ENCODE measurements at places on chromosomes 6 and 20.

DNA sequence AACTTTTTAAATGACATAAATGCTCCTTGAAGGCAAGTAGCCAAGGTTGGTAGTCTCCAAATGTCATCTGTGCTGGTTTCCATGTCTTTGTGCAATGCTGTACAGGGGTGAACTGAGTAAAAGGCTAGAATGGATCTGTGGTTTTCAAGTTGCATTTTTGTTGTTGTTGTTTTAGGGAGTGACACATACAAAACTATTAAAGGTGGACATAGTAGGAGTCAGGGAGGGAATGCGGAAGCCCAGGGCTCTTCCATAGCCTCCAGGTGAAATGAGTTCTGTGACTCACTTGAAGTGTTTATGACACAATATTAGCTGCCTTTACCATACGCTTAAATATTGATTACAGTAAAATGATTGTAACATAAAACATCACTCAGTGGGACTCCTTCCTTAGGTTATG, 22.5 kb upstream of the QKI start:
- DNase-seq, result no peak

DNA sequence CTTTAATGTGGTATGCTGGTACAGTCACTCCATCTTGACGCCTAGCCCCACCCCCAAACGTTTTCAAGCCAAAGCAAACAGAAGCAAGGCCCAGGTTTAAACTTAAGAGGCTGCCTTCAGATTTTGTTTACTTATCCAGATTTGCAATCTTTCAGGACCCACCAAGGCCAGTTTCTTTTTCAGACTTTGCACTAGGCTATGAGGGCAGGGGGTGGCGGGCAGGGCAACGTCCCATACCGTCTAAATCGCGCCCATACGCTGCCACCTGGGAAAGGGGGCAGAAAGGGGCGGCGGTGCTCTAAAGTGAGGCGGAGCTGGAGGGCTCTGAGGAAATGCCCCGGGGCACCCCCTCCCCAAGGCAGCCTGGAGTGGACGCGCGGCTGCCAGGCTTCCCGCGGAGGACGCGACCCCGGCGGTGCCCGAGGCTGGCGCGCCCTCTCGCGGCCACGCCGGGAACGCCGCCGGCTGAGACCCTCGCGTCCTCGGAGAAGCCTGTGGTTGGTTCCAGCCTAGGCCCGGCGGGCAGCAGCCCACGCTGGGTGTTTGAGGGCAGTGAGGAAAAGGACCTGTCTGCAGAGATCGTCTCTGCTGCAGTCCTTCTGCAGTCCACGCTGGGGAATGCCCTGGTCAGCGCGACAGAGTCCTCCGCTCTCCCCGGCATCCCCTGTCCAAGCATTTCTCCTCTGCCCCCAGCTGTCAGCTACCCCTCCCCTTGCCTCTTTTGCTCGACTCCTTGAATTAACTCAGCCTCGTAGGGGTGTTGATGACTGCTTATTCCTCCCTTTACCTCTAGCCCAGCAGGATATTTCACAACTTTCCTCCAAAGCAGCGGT, 129.2 kb upstream of the PRND start:
- DNase-seq, result peak; percentile 88

GRCh38 chr6:113596387-113597230, 260.5 kb upstream of the MARCKS start:
- no peak for DNase-seq

GRCh38 chr6:152112491-152113261, 305.2 kb downstream of the ESR1 start:
- DNase-seq, result peak; percentile 17

DNA sequence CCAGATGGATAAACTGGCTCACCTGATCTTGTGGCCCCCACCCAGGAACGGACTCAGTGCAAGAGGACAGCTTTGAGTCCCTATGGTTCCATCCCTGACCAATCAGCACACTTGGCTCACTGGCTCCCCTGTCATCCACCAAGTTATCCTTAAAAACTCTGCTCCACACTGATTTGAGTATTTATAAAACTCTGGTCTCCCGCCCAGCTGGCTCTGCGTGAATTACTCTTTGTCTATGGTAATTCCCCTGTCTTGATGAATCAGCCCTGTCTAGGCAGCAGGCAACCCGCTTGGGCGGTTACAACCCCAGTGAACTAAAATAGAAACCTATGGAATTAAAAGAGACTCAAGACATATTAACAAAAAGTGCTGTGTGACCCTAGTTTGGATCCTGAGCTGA, 38.1 kb upstream of the CD83 start:
- DNase-seq, result no peak

GRCh38 chr20:53935344-53936084, 134.9 kb downstream of the BCAS1 start:
- DNase-seq, result peak; percentile 62

DNA sequence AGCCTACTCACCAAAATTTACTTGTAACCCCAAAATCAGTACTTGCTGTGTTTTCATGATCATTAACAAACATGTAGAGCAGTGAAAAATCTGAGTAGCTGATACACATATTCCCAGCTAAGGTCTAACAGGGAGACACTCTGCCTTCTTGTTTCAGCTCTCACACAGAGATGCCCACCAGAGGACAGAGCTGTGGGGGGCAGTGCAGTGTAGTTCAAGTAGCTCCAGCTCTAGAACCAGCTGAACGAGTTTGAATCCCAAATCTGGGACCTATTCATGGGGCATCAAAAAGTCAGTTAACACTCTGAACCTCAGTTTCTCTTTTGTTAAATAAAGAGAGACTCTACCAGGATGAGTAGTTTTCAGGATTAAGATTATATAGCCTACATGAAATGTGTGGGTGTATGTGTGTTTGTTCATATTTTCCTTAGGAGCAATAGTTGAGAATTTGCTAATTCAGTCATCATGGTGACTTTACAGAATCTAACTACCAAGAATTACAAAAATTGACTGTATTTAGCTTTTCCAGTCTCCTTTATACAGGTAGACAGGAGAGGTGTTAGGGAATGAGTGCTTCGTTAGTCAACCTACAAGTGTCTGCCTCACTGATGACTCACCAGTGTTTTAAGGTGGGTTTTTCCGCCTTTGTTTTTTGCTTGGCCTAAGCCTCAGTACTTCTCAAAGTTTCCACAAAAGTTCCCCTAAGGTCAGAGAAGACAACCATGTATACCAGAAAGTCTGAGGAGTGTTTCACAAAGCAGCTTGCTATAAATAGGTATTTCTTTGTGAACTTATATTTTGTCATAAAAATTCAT, 164.0 kb upstream of the RUNX2 start:
- DNase-seq, result no peak

GRCh38 chr6:105600336-105601260, 197.7 kb upstream of the PREP start:
- DNase-seq, result no peak

GRCh38 chr20:51129147-51129776, 106.4 kb upstream of the KCNG1 start:
- no peak for DNase-seq

- DNase-seq, result no peak
Observed at GRCh38 chr20:36576081-36576445, 2.7 kb downstream of the TGIF2 start.

- DNase-seq, result no peak
Observed at GRCh38 chr20:37777988-37778659, 84.3 kb downstream of the CTNNBL1 start.
